Lung (tissue), 17 donors: ENCODE measurements at places on chromosomes 2 and 18.

DNA sequence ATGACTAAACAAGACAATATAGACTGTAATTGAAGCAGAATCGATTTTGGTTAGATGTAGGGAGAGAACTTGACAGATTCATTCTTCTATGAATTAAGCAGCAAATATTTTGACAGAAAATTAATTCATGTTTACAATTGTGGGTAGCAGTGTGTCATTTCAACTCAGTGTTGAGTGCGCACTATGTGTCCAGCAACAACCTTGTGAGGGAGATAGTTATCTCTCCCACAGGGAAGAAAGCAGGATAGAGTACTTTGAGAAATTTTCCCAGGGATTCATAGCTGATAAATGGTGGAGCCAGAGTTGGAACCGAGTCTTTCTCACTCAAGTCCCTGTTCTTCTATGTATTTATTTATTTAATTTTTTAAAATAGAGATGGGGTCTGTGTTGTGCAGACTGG lies 5.2 kb downstream of the MRPL33 start:
- DNase-seq, result no peak

GRCh38 chr2:162430323-162430722 lies 86.4 kb downstream of the GCA start:
- peak; percentile 12 for DNase-seq

- no peak for DNase-seq
Measured at GRCh38 chr2:46711156-46711555, 204.4 kb downstream of the MCFD2 start.

DNA sequence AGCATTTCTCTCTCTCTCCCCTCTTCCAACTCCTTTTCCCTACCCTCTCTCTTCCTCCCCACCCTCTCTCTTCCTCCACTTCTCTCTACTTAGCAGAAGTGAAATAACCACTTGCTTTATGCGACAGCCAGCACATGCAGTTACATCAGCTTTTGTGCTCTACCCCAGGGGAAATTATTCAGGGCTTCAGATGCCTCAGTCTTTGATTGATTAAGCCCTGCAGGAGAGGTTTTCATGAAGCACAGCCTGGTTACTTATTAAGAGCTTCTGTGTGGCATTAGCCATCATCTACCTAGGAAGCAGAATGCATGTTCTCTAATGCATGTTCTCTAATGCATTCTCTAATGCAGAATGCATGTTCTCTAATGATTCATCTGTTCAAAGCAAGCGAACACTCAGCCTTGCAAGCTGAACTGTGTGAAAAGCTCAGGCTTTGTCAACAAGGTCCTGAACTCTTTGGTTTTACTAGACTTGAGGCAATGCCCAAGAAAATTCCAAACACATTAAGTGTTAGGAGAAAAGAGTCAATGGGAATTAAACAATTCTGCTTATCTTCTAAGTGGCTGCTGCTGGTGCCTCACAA lies 56.1 kb downstream of the LHCGR start:
- peak; percentile 55 for DNase-seq

DNA sequence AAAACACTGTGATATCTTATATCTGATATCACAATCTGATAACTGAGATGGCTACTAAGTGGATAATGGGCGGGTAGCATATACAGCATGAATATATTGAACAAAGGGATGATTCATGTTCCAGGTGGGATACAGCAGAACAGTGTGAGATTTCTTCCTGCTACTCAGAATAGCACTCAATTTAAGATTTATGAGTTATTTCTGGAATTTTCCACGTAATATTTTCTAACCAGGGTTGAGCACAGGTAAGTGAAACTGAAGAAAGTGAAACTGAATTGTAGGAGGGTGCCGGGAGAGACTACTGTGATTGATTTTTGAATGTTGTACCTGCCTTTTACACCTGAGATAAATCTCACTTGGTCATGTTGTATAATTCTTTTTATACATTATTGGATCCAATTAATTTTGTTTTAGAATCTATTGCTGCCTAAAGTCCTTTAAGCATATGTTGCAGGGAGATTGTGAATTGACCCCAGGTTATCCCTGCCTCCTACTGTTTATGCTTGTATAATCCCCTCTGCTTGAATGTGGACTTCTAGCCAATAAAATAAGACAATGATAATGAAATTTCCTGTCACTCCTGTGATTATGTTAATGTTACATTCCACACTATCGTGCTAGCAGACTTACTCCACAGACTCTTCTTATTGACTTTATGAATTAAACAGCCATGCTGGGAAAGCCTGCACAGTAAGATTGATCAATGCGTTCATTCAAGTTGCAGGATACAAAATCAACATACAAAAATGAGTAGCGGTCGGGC lies 67.6 kb upstream of the RBBP8 start:
- DNase-seq, result no peak
